ENCODE measurements at places on chromosomes 7 and 10.

DNA sequence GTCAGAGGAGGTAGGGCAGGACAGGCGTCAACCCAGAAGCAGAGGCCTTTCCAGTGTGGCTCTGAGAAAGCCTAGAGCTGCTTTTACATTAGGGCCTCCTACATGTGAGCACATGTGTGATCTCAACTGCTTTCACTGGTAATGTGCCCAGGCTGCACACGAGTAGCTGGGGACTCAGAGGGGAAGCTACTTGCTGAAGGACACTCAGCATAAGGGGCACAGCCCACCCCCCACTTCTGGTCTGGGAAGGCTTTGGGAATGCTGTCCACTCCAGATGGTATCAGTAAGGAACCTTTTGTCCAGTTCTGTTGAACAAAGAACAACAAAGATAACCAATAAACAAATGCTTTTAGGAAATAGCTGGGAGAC, 18.9 kb downstream of the PRF1 start:
- DNase-seq = no peak

DNA sequence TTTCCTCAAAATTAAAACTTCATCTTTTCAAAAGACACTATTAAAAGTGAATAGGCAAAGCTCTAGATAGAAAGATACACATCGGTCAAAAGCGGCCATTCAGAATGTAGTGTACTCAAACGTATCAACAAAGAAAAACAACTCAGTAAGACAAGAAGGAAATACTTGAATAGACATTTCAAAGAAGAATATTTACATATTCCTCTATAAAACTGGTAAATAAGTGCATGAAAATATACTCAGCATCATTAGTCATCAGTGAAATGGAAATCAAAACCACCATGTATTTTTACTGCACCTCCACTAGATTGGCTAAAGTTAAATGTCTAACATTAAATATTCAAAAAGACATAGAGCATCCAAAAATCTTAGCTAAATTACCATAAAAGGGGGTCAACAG, 551.1 kb upstream of the SORCS1 start:
- no peak for DNase-seq

DNA sequence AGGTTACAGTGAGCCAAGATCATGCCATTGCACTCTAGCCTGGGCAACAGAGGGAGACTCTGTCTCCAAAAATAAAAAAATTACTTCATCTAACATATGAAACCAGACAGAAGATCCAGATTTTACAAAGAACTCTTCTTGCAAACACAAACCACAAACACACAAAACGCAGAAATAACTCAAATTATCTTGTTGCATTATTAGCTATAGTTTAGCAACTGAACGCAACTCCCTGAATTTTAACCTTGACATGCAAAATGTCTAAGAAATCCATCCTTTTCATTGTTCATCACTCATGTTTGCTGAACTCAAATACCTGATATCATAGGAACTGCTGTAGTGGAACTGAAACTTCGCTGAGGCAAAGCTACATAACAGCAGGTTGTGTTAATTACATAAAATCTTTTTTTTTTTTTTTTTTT, 64.1 kb downstream of the MICU1 start:
- no peak for DNase-seq

DNA sequence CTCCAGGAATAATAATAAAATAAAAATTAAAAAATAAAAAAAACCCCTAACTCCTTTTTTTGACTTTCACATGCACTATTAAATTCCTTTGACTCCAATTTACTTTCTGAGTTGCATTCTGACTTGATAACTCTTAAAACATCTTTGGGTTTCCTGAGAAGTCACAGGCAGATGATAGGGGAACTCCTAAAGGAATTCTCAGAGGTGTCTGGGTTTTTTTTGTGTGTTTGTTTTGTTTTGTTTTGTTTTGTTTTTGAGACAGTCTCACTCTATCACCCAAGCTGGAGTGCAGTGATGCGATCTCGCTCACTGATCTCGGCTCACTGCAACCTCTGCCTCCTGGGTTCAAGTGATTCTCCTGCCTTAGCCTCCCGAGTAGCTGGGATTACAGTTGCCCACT, 52.7 kb upstream of the APBB1IP start:
- no peak for DNase-seq

GRCh38 chr10:114131094-114131493, 42.9 kb downstream of the CCDC186 start:
- DNase-seq = no peak

GRCh38 chr7:44977959-44978335, 868 bp downstream of the MYO1G start:
- DNase-seq = no peak

- no peak for DNase-seq
Observed at GRCh38 chr7:33494474-33494873, 365.1 kb downstream of the BBS9 start.

DNA sequence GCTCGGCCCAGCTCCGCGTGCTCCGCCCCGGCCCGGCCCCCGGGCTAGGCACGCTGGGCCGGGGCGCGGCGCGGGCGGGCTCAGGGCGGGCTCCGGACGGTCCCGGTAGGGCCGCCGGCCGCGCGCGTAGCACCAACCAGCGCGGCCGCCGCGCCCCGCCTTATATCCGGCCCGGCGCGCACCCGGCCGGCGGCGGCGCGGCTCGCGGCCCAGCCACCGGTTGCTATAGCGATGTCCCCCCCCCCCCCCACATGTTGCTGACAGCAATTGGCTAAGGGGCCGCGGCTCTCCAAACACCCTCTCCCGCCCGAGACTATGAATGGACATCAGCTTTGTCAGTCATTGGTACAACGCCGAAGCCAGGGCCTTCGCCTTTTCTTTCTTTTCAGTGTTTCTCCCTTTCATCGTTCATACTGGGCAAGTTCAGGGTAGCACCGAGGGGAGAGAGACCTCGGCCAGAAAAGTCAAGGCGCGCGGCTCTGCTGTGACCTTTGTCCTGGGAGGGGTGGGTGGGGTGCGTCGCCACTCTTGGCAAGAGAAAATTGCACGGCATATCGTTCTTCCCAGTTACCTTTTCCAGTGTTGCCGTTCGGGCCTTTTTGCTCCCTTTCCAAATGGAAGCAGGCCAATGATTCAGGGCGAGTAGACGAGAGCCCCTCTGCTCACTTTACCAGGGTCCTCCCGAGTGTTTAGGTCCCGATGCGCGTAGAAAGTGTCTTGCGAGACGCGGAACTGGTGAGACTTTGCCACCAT, 354.2 kb downstream of the DNAJB6 start:
- peak; percentile 14 for DNase-seq

DNA sequence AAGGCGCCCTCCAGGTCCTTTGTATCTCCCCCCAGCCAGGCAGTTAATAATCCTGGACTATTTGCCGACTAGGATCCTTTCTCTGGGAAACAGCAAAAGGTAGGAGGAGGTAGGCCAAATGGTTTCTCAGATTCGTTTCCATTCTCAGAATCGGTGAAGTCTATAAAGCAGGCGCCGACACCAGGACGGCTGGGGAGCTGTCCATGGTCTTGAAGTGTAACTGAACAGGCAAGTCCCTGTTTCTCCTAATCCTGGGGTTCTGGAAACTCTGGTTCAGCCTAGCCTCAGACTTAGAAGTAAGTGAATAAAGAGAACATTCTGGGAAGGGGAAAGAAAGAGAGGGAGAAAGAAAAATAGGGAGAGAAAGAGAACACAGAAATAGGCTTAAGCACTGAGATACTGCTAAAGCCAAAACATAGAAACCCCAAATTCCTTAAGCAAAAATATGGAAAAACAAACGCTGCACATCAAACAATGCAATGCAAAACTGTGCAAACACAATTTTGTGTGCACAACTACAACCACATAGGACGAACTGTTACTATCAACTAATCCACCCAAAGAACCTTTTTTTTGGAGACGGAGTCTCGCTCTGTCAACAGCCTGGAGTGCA, 11.1 kb upstream of the INA start:
- no peak for DNase-seq

- DNase-seq = no peak
Observed at GRCh38 chr10:126687121-126687606, 16.7 kb upstream of the C10orf90 start.

DNA sequence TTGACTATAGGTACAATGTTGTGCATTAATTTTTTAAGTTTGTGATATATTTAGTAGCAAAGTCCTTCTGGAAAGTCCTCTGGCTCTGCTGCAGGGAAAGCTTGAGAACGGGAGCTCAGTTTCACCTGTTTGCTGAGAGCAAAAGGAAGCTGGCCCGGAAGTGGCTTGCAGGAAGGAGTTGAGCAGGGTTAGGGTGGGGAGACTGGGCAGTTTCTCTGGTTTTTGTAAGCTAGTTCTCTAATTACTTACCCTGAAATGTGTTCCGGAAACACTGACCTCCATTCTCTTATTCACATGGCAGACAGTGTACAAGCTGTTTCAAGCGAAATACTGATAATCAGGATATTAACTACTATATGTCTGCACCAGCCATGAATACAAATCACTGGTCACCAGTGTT, 22.3 kb downstream of the MAP3K8 start:
- no peak for DNase-seq

DNA sequence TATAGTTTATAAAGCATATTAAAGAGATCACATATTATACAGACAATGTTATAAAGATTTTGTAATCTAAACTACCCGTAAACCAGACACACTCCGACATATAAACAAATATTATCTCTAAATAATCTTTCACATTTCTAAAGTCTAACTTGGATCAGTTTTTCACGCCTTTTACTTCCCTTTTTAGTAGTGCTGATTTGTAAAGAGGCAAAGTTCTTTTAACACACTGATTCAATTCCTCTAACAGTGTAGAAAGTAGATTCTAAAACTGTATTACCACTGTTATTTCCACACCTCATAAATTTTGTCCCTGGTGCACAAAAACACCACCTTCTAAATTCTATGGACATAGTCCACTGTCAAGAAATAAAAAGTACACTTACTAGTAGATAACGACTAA, 230.9 kb downstream of the DOCK4 start:
- no peak for DNase-seq

DNA sequence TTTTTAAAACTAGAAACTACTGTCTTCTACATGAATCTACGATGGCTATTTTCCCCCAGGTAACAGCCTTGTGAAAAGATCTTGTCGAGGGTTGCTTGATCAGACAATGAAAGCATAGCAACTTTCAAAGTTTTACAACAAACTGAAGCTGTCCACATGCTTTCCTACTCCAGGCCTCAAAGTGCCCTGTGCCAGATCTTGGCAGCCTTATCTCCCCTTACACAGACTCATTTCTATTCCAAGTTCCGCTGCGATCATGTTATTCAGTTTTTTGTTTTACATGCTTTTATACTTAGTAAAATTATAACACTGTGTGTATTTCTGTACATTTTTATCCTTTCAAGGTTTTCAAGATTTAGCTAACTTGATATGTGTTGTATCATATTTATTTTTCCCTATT, 661.7 kb upstream of the SORCS1 start:
- no peak for DNase-seq

- no peak for DNase-seq
Observed at GRCh38 chr7:129742256-129742655, 130.7 kb downstream of the NRF1 start.

- no peak for DNase-seq
Observed at GRCh38 chr7:149869291-149869650, 4.5 kb upstream of the ATP6V0E2 start.
